ENCODE measurements at places on chromosomes 4 and X.

DNA sequence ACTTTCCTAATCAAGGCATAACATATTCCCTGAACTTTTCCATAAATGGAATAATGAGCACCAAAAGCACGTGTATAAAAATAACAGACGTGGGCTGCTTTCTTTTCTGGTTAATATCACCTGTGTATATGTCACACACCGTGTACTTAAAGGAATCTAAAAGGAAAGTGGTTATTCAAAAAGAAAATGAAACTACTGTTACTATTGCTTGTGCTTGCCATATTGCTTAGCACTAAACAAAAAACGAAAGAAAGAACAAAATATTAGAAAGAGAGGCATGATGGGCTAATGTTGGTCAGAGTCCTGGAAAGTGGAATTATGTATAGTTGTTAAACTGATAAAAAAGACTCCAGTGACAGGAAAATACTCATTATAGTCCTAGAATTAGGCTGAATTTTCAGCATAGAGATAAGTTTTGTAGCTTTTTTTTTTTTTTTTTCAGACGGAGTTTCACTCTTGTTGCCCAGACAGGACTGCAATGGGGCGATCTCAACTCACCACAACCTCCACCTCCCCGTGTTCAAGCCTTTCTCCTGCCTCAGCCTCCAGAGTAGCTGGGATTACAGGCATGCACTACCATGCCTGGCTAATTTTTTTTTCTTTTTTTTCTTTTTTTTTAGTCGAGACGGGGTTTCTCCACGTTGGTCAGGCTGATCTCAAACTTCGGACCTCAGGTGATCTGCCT is 123.2 kb downstream of the PABPC4L start:
- no peak for DNase-seq

DNA sequence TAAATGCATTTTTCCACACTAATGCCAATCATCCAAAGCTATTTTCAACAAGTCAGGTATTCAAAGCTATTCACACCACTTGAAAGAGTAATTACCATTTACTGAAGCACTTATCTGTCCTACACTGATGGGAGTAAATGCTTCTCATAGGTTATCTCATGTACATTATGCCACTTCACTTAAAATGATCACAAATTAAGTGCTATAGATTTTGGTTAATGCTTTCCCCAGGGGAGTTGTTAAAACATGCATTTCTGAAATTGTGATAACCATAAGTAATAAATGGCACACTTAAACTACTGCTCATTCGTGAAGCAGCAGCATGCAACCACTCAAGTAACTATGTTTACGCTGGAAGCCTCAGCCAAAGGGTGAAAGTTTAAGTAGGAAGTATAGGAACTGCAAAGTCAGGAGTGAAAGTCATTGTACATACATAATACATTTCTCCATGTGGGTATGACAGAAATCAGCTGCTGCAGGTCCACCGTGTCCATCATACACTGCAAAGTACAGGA is 6.6 kb downstream of the PPM1K start:
- no peak for DNase-seq

GRCh38 chr4:71697031-71697430 is 86.8 kb downstream of the GC start:
- DNase-seq: peak; percentile 76

GRCh38 chr4:26731351-26732035 is 129.1 kb upstream of the STIM2 start:
- no peak for DNase-seq

DNA sequence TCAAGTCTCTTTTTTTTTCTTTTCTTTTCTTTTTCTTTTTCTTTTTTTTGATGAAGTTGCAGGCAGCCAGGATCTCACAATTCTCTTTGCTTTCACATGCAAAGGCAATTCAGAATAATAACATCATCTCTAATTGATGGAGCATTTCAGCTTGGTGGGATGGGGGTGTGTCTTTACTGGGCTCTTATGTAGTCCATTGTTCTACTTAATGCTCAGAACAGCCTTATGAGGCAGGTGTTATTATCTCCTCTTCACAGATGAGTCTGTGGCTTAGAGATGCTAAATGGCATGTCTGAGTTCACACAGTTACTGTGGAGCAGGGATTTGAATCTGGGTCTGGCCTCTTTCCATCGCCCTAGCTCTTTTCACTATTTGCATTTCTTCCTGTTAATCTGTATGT is 70.2 kb downstream of the TRPC5 start:
- DNase-seq: peak; percentile 45

GRCh38 chr4:102694791-102695190 is 66.0 kb downstream of the MANBA start:
- no peak for DNase-seq

- DNase-seq: no peak
Measured at GRCh38 chr4:155009288-155009687, 199.1 kb upstream of the NPY2R start.

DNA sequence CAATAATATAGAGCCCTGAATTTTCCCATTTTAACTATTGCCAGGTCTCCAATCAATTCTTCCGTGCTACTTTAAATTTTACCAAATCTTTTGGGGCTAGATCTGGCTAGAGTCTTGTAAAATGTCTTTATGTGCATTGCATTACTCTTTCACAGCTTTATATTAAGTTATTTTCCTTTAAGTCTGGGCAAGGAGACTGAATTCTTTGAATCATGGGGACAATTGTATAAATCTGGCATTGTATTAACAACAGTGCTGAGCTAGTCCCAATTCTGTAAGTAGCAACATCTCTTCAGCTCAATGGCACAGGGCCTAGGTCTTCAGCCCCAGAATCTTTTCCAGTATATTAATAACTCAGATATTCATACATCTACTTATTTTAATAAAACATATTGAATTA is 1080.4 kb upstream of the INTU start:
- no peak for DNase-seq

- no peak for DNase-seq
Measured at GRCh38 chrX:40248822-40249221, 151.1 kb upstream of the BCOR start.

- DNase-seq: no peak
Measured at GRCh38 chrX:121245763-121246162, 198.4 kb downstream of the GLUD2 start.

DNA sequence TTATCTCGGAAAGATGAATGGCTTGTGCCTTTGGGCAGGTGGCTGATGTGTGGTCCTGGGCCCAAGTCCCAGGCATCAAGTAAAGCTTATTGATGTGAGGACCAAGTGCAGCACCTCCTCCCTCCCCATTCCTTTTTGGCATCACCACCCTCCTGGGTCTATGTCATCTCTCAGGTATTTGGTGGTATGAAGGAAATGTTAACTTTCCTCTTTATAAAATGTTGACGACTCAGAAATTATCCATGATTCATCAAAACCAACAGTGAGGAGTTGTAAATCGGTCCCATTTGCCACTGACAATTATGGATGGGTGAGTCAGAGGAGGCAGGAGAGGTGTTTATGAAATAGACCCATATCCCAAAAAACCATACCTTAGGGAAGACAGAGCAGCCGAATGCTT is 229.4 kb upstream of the GATB start:
- DNase-seq: no peak

GRCh38 chrX:42975906-42976305 is 197.9 kb upstream of the PPP1R2C start:
- peak; percentile 6 for DNase-seq

GRCh38 chr4:99651811-99652485 is 5.7 kb downstream of the C4orf54 start:
- no peak for DNase-seq

DNA sequence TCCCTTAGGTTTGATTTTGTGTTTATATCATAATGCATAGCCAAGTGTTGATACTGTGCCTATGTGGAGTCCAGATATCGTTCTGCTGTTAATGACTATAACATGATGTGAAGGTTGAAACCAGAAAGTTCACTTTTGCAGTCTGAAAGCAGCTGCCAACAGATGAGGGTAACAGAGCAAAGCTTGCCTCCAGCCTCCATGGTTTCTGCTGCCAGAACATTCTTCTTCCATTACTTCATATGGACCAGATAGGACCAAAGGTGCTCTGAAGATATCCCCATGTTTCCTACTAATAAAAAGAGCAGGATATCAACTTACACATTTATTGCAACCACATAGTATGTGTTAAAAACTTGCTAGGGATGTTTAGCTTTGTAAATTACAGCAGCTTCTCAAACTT is 394.1 kb downstream of the SPRY1 start:
- DNase-seq: no peak

- peak; percentile 99 for DNase-seq
Measured at GRCh38 chrX:69987691-69988090, 62.0 kb downstream of the AWAT2 start.

DNA sequence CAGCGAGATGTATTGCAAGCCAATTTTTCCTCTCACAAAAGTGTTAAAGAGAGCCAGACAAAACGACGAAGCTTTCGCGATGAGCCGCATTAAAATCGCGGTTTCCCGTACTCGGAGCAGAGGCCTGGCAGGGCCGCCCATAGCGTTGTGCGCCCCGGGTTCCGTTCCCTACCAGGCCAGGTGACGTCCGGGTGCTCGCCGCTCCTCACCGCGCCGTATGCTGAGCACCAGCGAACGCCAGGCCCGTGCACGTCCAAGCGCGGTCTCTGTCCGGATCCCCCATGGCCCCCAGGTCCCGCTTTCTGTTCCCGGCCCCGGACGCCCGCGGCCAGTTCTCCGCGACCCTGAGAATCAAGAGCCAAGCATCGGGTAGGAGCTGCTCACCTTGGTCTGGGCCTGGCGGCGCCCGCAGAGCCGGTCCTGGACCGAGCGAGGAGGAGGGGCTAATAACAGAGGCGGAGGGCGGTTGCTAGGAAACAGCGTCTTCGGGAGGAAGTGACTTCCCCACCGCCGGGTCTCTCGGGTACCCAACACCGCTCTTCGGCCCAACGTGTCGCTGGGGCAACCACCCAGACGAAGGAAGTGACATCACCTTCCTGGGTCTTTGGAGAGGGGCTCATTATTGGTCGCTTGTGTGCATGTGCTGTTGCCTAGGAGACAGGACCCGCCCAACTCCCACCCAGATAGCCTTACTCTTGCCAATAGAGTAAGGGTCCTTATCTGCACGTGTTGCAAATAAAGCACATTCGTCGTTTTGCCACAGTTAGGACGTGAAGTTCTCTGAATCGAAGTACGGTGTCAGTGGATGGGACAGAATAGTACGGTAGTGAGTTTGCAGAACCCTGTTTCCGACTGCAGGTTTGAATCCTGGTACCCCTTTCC is at the start of gene MAP9:
Gene MAP9, minus strand, starts transcription at position 579 of the 882 bp plus-strand sequence. CDS start 1,115 bp downstream, outside the sequence.
- DNase-seq: peak; percentile 98

DNA sequence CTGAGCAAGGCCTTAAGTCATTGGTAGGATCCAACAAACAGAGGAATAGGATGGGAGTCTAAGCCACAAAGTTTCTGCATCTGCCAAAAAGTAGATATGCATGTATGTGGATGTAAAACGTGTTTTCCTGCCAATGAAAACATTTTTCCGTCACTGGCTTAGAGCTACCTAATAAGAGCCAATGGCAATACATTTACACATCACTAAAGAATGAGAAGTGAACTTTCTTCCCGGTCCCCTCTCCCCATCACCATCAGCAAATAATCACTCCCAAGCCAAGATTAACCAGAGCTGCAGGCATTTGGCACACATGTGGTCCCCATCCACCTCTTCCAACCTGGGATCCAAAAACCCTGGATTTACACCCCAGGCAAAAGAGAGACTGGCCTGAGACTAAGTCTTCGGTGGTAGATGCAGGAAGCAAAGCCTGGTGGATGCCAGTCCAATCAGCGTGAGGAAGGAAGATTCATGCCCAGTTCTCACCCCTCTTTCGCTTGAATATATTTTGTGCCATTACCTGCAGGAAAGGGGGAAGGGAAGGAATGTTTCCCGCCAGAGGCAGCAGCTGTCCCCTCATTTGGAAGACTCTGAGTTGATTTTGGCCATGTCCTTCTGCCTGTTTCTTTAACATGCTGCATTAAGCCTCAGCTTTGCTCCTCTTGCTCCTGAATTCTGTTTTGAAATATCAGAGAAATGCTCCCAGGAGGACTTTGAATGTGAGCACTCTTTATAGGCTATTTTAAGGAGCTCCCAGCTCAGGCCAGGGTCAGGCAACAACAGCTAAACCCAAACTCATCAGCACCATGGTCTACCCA is 131.4 kb downstream of the CHIC2 start:
- no peak for DNase-seq

- DNase-seq: no peak
Measured at GRCh38 chr4:13980317-13981310, 353.1 kb upstream of the BOD1L1 start.

DNA sequence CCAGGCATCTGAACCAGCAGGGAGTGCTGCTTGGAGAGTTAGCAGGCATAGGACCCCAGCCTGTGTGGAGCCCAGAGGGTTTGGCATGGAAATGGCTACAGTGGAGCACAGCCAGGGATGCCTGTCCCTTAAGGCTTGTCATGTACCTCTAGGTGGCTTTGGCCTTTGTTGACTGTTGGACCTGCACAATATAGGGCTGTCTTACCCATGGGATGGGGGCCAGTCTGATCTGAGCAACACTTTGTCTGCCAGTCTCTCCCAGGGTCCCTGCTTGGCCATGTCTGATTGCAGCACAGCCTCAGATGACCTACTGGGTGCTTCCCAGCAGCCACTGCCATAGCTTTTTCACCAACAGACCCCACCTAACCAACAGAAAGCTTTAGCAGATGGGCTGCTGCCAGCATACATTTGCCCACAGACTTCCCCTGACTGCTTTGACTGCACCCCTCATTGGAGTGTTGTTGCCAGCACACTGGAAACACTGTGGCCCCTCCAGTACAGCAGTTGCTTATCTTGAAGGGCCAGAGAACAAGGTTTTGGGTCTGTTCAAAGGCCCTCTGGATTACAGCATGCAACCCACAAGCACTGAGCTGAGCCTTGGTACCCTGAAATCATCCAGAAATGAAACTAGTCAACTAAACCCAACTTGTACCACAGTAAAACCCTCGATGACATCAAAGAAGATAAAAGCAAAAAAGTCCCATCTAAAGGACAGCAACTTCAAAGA is 22.1 kb downstream of the ANAPC10 start:
- DNase-seq: no peak

DNA sequence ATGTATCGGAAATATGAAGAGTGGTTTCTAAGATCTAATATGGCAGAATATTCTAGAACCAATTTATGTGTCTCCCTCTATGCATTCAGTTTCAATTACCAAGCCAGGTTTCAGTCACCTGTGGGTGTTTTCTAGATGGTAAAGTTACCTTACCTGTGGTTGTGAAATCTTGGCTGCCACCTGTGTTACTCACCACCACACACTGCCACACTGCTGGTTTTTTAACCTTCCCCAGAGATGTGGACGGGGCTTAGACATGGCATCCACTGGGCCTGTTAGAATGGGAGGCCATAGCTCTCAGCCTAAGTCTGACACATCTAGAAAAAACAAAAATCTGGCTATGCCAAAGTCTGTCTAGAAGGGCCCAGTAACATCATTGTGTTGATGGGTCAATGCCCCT is 896.5 kb upstream of the PABPC4L start:
- DNase-seq: no peak

GRCh38 chr4:130393642-130394041 is 1297.7 kb downstream of the C4orf33 start:
- no peak for DNase-seq

- DNase-seq: no peak
Measured at GRCh38 chr4:62923783-62924182, 1485.5 kb downstream of the TECRL start.

GRCh38 chrX:134520860-134521390 is 61.0 kb downstream of the HPRT1 start:
- peak; percentile 87 for DNase-seq

GRCh38 chrX:119482481-119483480 is 14.5 kb downstream of the SLC25A5 start:
- no peak for DNase-seq
